T-helper 17 cell (primary cell): ENCODE measurements at places on chromosomes 3 and 15.

- H3K4me3 ChIP-seq, result no peak overlapping the region
- H3K36me3 ChIP-seq, result peaks cover 5% of the 10 kb centered on the region
- peaks cover 4% of the 10 kb centered on the region for H3K4me1 ChIP-seq
- DNase-seq, result no peak
- H3K27ac ChIP-seq, result no peak overlapping the region
- peaks cover 27% of the 10 kb centered on the region for H3K27me3 ChIP-seq
Measured at GRCh38 chr3:125401402-125401801, 26.3 kb upstream of the ZNF148 start.

- peak overlapping the region; percentile 83 for H3K27ac ChIP-seq
- DNase-seq, result no peak
- H3K27me3 ChIP-seq, result no peaks in the 10 kb centered on the region
- H3K36me3 ChIP-seq, result peaks cover 3% of the 10 kb centered on the region
- H3K4me3 ChIP-seq, result no peak overlapping the region
- H3K4me1 ChIP-seq, result peaks cover 14% of the 10 kb centered on the region
Measured at GRCh38 chr15:38481113-38481512, 27.2 kb downstream of the FAM98B start.

DNA sequence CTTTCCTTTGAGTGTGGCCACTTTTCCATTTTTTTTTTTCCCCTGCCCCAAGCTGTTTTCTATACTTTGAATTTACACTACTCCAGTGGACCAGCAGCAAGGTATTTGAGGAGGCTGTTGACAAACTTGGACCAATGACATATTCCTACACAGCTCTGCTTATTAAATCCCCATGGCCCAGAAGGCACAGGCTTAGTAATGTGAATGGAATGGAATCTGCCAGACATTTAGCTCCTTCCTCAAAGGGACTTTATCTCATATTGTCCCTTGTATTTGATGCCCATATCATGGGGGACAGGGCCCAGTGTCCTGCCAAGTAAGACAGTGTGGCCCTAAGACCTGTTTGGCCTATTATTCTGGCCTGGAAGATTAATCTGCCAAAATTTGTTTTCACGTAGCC is 107.5 kb downstream of the CHCHD6 start:
- H3K4me1 ChIP-seq, result peaks cover 11% of the 10 kb centered on the region
- peaks cover 4% of the 10 kb centered on the region for H3K36me3 ChIP-seq
- H3K4me3 ChIP-seq, result no peak overlapping the region

DNA sequence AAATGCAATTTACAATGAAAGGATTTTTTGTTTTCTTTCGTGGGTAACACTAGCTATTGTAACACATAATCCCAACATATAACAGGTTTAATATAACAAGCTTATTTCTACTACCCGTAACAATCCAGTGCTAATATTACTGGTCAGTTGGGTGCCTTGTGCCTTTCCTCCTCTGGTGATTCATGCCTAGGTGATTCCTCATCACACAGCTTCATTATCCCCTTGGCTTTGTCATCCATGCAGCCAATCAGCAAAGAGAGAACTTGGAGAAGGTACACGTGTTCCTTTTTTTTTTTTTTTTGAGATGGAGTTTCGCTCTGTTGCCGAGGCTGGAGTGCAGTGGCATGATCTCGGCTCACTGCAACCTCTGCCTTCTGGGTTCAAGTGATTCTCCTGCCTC is 30.7 kb downstream of the CHST14 start:
- H3K4me1 ChIP-seq, result no peaks in the 10 kb centered on the region
- H3K27me3 ChIP-seq, result peaks cover 37% of the 10 kb centered on the region
- no peak for DNase-seq
- H3K27ac ChIP-seq, result no peak overlapping the region
- H3K4me3 ChIP-seq, result no peak overlapping the region

GRCh38 chr3:127043731-127044510 is 61.0 kb downstream of the PLXNA1 start:
- no peak for DNase-seq
- H3K4me3 ChIP-seq, result peak overlapping the region; percentile 12
- peaks cover 22% of the 10 kb centered on the region for H3K27me3 ChIP-seq
- no peak overlapping the region for H3K27ac ChIP-seq

DNA sequence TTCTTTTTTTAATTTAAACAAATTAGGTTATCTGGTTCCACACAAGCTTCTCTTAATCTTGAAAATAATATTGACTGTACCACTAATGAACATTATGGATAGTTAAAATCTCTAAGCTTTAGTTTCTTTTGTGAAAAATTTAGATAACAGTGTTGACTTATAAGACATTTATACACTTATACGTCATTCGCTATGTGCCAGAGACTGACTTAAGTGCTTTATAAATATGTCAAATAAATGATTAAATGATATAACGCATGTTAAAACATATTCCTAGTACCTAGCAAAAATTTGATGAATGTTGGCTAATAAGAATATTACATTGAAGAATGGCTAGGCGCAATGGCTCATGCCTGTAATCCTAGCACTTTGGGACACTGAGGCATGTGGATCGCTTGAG is 96.3 kb downstream of the PCCB start:
- peak overlapping the region; percentile 68 for H3K27ac ChIP-seq
- no peak overlapping the region for H3K4me3 ChIP-seq
- H3K36me3 ChIP-seq, result no peaks in the 10 kb centered on the region
- DNase-seq, result no peak
- H3K4me1 ChIP-seq, result no peaks in the 10 kb centered on the region

GRCh38 chr3:129266651-129267050 is 12.0 kb upstream of the HMCES start:
- H3K4me1 ChIP-seq, result peaks cover 4% of the 10 kb centered on the region
- H3K36me3 ChIP-seq, result peaks cover 21% of the 10 kb centered on the region
- no peaks in the 10 kb centered on the region for H3K27me3 ChIP-seq
- H3K4me3 ChIP-seq, result no peak overlapping the region
- H3K27ac ChIP-seq, result peak overlapping the region; percentile 21
- no peak for DNase-seq

- no peak overlapping the region for H3K27ac ChIP-seq
- no peak for DNase-seq
- peaks cover under 1% of the 10 kb centered on the region for H3K36me3 ChIP-seq
- peaks cover 9% of the 10 kb centered on the region for H3K4me1 ChIP-seq
Measured at GRCh38 chr3:171781711-171782127, 28.6 kb downstream of the PLD1 start.

GRCh38 chr15:38554354-38554753 is 10.3 kb downstream of the RASGRP1 start:
- DNase-seq, result no peak
- H3K4me3 ChIP-seq, result no peak overlapping the region
- H3K4me1 ChIP-seq, result peaks cover 76% of the 10 kb centered on the region
- peaks cover 15% of the 10 kb centered on the region for H3K36me3 ChIP-seq

- H3K4me3 ChIP-seq, result no peak overlapping the region
- H3K4me1 ChIP-seq, result peaks cover 3% of the 10 kb centered on the region
- no peak for DNase-seq
- H3K27me3 ChIP-seq, result no peaks in the 10 kb centered on the region
- H3K36me3 ChIP-seq, result peaks cover 4% of the 10 kb centered on the region
Measured at GRCh38 chr15:68195336-68196112, 9.6 kb downstream of the CALML4 start.

- H3K4me1 ChIP-seq, result peaks cover 4% of the 10 kb centered on the region
- no peak overlapping the region for H3K4me3 ChIP-seq
- no peak overlapping the region for H3K27ac ChIP-seq
- H3K27me3 ChIP-seq, result peaks cover 41% of the 10 kb centered on the region
- DNase-seq, result no peak
- no peaks in the 10 kb centered on the region for H3K36me3 ChIP-seq
Measured at GRCh38 chr3:73513260-73513659, 111.5 kb downstream of the PDZRN3 start.

DNA sequence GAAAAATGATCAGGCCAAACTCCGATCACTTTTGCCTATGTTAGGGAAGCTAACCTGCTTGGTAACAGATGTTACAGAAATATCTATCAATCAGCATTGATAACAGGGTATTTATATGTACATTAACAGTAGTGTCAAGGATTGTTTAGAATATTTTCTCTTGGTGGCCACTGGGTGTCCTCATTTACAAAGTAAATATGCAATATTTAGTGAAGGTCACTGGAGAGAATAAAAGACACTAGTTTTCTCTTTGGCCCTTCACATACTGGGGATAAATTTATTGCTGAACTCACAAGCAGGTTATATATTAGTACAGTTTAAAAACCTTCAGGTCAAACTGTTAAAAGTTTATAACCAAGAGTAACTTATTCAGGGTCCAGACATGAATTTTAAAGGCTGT is 69.0 kb downstream of the TIGIT start:
- H3K4me3 ChIP-seq, result peak overlapping the region; percentile 52
- H3K27ac ChIP-seq, result no peak overlapping the region
- no peak for DNase-seq
- H3K27me3 ChIP-seq, result no peaks in the 10 kb centered on the region
- H3K4me1 ChIP-seq, result no peaks in the 10 kb centered on the region

DNA sequence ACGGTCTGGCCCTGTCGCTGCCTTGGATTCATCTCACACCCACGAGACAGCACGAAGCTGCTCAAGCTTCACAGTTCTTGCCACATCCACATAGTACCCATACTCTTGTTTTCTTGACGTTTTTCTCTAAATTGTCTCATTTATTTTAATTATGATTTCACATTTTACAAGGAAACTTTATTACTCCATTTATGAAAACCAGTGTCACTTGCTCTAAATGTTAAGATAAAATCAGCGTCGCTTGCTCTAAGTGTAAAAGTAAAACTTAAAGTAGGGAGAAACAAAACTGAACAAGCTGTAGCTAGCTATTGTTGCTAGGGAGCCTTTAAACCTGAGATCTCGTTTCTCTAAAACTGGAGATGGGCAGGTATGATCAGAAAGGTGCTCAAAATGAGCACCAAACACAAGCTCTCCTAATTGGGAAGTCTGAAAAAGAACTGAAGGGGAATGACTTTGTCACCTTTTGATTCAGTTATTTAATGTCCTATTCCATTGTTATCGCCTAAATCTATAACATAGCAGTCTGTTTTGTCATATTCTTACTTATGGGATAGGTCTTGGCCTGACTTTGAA is 680 bp downstream of the IFT122 start:
- peak overlapping the region; percentile 95 for H3K27ac ChIP-seq
- H3K36me3 ChIP-seq, result no peaks in the 10 kb centered on the region
- no peak for DNase-seq

DNA sequence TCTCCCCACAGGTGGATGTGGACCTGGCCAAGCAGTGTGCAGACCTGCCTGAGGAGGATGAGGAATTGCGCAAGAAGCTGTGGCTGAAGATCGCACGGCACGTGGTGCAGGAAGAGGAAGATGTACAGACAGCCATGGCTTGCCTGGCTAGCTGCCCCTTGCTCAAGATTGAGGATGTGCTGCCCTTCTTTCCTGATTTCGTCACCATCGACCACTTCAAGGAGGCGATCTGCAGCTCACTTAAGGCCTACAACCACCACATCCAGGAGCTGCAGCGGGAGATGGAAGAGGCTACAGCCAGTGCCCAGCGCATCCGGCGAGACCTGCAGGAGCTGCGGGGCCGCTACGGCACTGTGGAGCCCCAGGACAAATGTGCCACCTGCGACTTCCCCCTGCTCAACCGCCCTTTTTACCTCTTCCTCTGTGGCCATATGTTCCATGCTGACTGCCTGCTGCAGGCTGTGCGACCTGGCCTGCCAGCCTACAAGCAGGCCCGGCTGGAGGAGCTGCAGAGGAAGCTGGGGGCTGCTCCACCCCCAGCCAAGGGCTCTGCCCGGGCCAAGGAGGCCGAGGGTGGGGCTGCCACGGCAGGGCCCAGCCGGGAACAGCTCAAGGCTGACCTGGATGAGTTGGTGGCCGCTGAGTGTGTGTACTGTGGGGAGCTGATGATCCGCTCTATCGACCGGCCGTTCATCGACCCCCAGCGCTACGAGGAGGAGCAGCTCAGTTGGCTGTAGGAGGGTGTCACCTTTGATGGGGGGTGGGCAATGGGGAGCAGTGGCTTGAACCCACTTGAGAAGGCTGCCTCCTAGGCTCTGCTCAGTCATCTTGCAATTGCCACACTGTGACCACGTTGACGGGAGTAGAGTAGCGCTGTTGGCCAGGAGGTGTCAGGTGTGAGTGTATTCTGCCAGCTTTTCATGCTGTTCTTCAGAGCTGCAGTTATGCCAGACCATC is 8.6 kb downstream of the VPS18 start:
- peak overlapping the region; percentile 87 for H3K27ac ChIP-seq
- no peak overlapping the region for H3K4me3 ChIP-seq
- H3K27me3 ChIP-seq, result no peaks in the 10 kb centered on the region
- peaks cover 18% of the 10 kb centered on the region for H3K4me1 ChIP-seq
- DNase-seq, result no peak

DNA sequence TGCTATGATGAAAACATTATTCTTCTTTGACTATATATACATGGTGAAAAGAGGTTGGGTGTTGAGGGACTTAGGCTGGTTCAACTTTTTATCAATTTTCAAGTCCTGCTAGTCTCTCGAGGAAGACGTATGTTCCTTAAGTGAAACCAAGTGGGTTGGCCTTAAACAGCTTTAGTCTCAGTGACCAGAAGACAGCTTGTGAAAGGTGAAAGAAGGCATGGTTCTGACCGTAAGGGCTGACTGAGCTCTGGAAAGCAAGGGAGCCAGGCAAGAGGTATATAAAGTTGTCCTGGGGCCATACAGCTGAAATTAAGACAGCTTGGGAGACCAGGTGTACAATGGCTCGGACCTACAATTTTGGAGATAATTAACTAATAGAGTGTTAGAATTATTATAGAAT is 128.9 kb upstream of the TP63 start:
- no peak for DNase-seq
- H3K27me3 ChIP-seq, result peaks cover 6% of the 10 kb centered on the region
- H3K4me3 ChIP-seq, result no peak overlapping the region
- no peak overlapping the region for H3K27ac ChIP-seq
- H3K36me3 ChIP-seq, result no peaks in the 10 kb centered on the region

DNA sequence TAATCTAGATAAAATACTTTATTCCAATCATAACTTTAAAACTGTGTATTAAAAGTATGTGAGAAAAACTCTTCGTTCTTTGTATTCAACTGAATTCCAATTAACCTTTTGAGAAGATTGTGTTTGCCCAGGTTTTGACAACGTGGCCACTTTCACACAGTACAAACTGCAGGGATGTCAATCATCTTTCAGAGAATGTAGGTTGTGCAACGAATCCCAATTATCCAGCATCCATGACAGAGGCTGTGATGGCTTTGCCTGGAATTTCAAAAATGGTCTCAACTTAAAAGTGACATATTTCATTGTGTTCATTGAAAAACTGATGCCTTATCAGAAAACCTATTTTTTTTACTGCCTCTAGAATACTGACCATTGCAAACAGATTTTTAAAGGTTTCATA is 615.1 kb upstream of the KCNMB2 start:
- H3K4me3 ChIP-seq, result no peak overlapping the region
- no peaks in the 10 kb centered on the region for H3K36me3 ChIP-seq
- no peaks in the 10 kb centered on the region for H3K27me3 ChIP-seq
- no peaks in the 10 kb centered on the region for H3K4me1 ChIP-seq

GRCh38 chr15:24633082-24633481 is 42.5 kb upstream of the NPAP1 start:
- H3K27me3 ChIP-seq, result no peaks in the 10 kb centered on the region
- no peak overlapping the region for H3K27ac ChIP-seq
- no peak for DNase-seq
- H3K4me3 ChIP-seq, result no peak overlapping the region
